ENCODE measurements at places on chromosomes 1 and 21.

- DNase-seq, result no peak
These were observed 17.0 kb downstream of the MARK1 start for GRCh38 chr1:220544901-220545303.

GRCh38 chr1:78869136-78869535 is 137.4 kb downstream of the ADGRL4 start:
- no peak for DNase-seq

DNA sequence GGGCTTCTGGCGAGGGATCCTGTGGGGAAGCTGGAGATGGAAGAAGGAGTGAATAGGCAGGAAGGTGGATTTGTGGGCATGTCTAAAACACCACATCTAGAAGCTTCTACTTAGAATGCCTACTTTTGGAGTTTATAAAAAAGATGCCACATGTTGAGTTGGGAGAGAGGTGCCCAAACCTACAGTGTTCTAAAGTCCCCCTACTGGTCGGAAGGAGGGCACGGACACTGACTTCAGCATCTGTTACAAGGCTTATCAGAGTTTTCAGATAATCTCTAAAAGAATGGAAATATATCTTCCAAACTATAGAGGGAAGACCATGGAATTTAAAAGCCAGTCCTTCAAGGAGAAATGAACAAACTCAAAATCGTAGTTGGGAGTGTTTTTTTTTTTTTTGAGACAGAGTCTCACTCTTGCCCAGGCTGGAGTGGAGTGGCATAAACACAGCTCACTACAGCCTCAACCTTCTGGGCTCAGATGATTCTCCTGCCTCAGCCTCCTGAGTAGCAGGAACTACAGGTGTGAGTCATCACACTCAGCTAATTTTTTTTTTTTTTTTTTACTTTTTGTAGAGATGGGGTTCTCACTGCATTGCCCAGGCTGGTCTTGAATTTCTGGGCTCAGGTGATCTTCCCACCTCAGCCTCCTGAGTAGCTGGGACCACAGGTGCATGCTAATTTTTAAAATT is 14.8 kb downstream of the IBA57 start:
- DNase-seq, result no peak

DNA sequence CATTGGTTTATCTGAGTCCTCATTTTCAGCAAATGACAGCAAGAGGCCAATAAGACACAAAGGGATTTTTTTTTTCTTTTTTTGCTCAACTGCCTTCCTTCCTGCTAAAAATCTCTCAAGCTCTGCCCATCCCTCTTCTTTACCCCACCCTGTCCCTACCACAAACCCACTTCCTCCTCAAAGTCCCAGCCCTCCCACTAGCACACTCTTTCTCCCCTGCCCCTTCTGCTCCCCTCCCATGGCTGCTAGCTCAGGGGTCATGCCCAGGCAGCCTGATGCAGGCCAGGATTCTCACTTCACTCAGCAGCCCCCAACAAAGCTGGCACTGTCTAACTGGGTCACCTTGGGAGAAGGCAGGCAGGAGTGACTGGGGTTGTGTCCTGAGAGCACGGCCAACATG is 28.8 kb upstream of the PPP2R5A start:
- DNase-seq, result no peak
